ENCODE measurements at places on chromosomes 1 and 21. TPM values are rescaled to one million over a fixed set of nuclear protein-coding genes. Genes with fewer than 3 reads are reported as not detected.

DNA sequence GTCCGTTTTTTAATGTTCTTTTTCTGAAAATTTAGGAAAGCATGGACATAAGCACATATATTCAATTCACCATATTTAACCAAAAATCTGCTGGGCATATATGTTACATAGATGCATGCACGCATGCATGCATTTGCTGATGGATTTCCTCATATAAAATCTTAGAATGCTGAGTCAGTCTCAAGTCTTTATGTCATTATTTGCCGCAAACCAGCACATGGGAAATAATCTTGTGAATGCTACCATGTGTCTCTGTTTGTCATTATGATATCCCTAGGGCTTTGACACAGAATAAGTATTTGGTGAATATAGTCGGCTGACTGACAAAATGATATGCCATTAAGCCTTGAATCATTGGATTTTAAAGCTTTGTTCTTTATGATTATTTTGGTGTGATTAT, 776.5 kb downstream of the KCNT2 start:
- no peak for DNase-seq

DNA sequence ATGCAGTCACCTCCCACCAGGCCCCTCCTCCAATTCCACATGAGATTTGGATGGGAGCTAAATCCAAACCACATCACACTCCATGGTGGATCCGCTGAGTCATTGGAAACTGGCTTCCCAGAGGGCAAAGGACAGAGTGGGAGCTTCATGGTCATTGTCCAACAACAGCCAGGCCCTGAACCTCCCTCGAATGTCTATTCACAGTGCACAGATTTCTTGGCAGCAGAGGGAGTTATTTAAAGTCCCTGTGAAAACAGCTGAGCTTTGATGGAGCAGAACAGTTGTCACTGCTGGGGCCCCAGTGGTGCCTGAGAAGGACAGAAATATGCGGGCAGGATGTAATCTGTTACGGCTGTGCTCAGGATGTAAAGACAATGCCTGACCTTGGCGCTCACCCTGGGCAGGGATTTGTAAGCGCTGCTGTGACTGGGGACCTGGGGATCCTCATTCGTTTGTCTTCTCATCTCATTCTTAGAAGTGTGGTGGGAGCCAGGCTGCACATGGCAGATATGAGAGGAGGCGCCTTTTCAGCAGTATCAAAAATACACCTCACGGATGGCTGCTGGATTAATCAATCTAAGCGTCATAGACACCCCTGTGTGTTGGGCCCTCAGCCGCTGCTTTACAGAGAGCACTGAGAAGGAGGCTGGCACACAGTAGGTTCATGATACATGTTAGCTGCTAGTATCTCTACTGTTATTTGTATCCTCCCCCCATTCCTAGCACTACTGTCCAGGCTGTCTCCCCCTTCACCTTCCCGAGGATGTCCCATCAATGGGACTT, 439.4 kb downstream of the PTPRU start:
- DNase-seq, result no peak

Gene HPCAL4
- 4.3 TPM for total RNA-seq

Gene NBPF4
- total RNA-seq, result not detected

GRCh38 chr1:192775631-192776030, 33.2 kb upstream of the RGS2 start:
- no peak for DNase-seq

DNA sequence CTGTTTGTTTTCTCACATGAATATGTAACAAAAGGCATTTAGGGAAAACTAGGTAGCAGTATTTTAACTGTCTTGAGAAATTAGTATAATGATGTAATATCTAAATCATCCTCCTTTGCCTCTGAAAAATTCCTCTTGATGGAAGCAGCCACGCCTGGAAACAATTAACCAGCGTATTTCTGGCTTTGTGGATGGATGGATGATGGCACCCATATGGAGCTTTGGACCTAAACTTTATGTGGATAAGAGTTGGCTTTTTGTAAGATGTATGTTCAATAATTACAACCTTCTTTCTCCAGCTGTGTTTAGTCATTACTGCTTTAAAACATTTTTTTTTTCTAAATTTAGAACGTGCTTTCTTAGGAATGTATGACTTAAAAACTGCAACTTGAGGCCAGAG, 12.7 kb downstream of the CDCA8 start:
- no peak for DNase-seq

GRCh38 chr1:93615582-93616150, 66.0 kb downstream of the BCAR3 start:
- DNase-seq, result peak; percentile 64

DNA sequence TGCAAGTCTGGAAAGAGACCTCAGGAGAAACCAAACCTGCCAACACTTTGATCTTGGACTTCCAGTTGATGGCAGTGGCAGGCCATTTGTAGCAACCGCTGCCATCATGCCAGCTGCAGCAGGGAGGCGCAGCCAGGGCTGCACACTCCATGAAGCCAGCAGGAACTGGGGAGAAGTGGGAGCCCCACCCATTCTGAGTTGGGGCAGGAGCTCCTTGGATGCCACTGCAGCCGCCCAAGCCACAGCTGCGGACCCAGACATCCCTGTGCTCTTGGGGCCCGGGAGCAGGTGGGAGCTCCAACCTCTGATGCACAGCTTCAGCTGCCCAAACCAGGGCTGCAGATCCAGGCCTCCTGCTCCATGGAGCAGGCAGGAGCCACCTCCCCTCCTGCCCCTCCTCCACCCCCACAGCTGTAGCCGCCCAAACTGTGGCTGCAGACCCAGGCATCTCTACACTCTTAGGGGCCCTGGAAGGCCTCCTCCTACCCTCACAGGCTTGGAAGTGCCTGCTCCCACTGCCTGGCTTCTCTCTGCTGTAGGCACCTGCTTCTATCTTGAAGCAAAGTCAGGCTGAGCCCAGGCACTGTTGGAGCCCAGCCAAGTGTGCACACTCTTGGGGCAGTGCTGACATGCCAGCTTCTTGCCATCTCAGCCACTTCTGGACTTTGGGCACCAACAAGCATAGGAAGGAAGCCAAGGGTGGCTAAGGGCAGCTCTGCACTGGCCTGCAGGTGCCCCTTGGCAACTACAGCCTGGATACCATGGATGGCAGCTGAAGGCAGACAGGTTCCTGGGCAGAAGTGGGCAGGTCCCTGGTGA, 20.0 kb upstream of the DISP1 start:
- DNase-seq, result no peak

DNA sequence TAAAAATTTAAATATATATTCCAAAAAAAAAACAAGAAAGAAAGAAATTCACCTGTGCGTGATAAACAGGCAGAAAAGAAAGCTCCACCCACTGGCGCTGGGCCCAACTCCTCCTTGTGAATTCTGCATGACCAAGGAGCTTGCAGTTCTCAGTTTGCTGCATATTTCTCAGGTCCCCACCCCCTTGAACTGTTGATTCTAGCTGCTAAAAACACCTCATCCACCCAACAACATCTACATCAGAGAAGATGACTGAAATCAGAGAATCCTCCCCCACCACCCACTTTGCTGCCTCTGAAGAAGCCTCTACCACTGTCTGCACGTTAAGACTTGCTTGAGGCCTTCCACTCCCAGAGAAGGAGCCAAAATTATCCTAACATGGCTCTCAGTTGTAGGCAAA, 104.8 kb downstream of the RGS2 start:
- no peak for DNase-seq

Gene TSPAN1
- not detected for total RNA-seq

GRCh38 chr21:35159881-35160280, 110.8 kb upstream of the RUNX1 start:
- no peak for DNase-seq

Gene CFHR4
- not detected for total RNA-seq

Gene PGBD2
- total RNA-seq, result 2.5 TPM

Gene RPS6KA1
- 197 TPM for total RNA-seq

- no peak for DNase-seq
These were observed 243.6 kb upstream of the DMRTA2 start for GRCh38 chr1:50666849-50667248.

- DNase-seq, result no peak
These were observed 100.1 kb downstream of the BRINP2 start for GRCh38 chr1:177270863-177271262.

- DNase-seq, result no peak
These were observed 249.8 kb upstream of the C1orf174 start for GRCh38 chr1:4149831-4150230.

Gene DAP3
- total RNA-seq, result 128 TPM

GRCh38 chr21:40422896-40423635, 423.9 kb downstream of the DSCAM start:
- DNase-seq, result no peak

Gene HMGCS2
- total RNA-seq, result not detected

GRCh38 chr1:170096806-170097340, 22.4 kb upstream of the KIFAP3 start:
- DNase-seq, result no peak

DNA sequence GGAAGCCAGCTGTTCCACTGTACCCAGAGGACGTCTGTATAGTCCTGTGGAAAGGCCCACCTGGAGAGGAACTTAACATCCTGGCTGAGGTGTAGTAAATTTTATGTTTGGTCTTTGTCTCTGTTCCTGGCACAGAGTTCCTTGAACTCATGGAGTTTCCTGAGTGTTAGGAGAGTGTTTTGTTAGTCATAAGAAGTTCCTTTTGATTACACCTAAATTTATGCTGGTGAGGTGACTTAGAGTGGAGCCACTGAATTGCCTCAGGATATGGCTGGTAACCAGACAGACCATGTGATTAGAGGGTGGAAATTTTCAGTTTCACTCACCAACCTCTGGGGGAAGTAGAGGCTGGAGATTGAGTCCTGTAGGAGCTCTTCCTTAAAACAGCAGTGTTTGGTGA, 57.9 kb downstream of the RASAL2 start:
- DNase-seq, result no peak

- DNase-seq, result no peak
These were observed 15.0 kb downstream of the BTG3 start for GRCh38 chr21:17597680-17598079.

GRCh38 chr1:31447210-31447609, 34.2 kb downstream of the SERINC2 start:
- no peak for DNase-seq

DNA sequence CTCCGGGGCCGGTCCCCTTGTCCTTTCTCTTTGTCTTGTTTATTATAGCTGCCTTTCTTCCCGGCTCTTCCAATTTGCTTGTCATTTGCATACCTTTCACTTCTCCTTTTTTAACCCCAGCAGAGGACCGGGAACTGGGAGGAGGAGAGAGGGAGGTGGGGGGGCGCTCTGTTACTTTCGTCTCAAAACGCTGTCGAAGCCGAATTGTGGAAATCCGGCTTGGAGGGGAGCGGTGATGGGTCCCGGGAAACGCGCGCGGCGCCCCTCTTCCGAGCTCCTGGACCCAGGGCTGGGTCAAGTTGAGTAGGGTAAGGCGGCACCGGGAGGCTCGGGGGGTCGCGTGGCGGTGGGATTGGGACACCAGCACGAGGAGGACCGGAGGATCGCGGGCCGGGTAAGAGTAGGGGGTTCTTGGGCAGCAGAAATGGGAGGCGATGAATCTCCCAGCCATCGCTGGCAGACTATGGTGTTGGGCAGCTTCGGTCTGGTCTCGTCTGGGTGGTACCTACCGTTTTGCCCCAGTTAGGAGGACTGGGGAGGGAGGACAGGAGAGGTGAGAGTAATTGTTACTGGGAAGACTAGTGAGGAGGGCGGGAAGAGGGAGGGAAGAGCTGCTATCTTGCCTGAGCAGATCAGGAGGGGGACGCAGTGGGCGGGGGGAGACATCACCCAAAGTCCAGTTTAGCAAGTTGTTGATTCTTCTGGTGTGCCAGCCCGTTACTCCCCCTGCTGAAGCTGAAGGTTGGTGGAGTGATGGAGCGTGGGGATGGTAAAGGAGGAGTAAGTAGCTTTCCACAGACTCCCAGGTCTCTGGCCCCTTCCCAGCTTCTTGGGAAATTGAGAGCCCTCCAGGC, 1.5 kb downstream of the PROX1 start:
- DNase-seq, result no peak

DNA sequence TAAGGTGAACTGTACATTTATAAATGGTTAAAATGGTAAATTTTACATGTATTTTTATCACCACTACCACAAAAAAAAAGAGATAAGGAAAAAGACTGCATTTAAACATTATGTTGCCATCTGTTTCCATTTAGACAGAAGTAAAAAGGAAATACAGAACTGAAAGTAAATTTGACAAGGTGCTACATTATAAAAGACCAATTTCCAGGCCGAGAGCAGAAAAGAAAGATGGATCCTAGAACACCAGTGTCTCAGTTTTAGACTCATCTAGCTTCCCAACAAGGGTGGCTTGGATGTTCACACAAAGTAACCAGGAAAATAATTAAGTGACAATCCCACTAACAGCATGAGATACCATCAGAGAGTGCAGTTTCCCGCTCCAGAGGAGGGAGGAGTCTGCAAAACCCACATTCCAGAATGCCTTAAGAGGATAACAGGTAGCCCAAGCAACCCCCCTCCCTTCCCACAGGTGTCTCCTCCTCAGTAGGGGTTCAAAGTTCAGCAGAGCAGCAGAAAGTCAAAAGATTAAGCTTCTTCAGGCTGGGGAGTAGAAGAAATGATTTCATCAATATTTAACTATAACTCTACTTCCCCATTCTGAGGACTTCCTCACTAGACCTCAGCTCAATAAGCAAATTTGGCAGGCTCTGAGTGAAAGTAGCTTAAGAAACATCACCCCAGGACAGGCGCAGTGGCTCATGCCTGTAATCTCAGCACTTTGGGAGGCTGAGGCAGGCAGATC, 11.8 kb downstream of the TPM3 start:
- DNase-seq, result no peak

Gene RNF115
- total RNA-seq, result 10.7 TPM

DNA sequence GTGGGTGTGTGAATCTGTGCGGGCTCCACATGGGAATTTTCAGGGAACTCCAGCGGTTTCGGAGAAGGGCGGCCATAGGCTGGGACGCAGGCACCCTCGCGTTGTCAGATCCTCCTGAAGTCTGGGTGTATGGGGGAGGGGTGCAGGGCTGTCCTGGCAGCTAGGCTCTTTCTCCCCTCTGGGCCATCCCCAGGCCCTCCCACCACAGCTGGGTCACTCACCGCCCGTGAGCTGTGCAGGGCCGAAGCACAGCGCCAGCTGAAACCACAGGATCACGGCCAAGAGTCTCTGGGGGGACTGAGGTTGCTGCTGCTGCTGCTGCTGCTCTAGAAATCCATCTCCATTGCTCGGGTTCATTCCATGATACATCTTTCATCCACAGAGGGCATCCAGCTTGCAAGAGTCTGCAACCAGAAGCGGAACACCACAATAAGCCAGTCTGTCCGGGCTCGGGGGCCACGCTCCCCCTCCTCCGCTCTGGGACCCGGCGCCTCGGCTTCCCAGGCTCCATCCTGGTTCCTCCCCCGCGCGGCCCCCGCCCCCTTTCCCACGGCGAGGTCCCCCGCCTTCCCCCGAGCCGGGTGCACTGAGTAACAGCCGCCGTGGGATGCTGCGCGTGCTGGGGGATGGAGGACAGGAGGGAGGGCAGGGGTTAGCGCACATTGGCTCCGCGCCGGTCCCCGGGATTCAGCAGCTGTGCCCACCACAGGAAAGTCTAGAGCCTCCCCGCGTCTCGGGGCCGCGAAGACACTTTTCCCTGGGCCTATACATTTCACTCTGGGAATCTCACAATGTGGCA, 720 bp downstream of the SUSD4 start:
- DNase-seq, result peak; percentile 9

Measured in activated naive CD4-positive, alpha-beta T cell treated with anti-CD3 and anti-CD28 coated beads, Interleukin-2, amount 50 U/mL, for 72 hours (primary cell).